GM20000 (cell line): ENCODE measurements at places on chromosomes 2 and 18.
A peak's percentile ranks its signal among the peaks of the same experiment; 100 is the strongest.

- DNase-seq = no peak
Observed at GRCh38 chr2:120763508-120763907, 27.8 kb downstream of the GLI2 start.

DNA sequence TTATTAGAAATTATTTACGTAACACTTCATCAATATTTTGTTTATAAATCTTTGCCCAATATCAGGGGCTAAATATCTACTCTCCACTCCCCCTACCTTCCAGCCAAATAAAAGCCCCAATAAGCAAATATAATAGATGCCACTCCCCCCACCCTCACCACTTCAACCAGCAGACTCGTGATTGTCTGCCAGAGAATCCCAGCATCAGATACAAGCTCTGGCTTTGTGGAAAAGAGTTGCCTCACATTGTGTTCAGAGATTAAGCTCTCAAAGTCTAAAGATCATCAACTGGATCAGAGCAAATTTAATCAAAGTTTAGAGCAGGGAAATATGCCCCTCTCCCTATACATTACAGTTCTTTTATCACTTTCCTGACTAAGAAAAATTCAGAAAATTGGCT, 39.5 kb downstream of the AOX1 start:
- DNase-seq = no peak

DNA sequence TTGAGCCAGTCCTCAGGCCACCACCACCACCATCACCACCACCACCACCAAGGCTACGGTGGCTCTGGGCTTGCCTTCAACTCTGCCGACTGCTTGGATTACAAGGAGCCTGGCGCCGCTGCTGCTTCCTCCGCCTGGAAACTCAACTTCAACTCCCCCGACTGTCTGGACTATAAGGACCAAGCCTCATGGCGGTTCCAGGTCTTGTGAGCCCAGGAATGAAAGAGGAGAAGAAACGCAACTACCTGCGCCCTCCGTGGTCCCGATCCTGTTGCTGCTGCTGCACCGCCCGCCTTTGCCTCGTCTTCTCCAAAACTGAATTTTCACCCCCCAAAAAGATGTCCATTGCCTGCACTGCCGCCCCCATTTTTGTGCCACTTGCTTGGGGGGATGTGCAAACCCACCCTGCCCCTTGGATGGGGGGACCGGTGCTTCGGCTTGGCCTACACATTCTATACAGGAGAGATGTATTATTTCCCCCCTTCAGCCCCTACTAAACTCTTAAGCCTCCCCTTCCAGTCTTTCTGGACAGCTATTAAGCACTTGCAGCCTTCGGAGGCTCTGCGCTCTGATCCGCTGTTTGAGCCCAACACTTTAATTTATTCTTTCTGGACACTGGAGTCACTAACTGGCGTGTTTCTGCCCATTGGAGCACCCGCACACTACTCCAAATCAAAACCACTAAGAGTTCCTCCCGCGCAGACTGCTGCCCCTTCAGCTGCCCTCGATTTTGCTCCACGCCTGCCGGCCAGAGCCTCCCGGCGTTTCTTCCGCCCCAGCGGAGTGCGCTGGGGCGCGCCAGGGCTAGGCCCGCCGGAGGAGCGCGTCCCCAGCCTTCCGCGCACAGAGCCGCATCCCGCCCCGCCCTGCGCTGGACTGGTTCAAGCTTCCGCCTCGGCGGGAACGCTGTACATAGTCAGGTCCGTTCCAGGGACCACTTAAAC, 5.7 kb downstream of the OTX1 start:
- peak; percentile 75 for DNase-seq

DNA sequence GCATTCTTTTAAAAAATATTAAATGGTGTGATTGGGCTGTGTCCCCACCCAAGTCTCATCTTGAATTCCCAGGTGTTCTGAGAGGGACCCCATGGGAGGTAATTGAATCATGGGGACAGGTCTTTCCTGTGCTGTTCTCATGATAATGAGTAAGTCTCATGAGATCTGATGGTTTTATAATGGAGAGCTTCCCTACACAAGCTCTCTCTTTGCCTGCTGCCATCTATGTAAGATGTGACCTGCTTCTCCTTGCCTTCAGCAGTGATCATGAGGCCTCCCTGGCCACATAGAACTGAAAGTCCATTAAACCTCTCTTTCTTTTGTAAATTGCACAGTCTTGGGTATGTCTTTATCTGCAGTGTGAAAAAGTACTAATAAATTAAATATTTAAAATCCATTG, 10.3 kb downstream of the PPM1B start:
- DNase-seq = no peak

- no peak for DNase-seq
Observed at GRCh38 chr2:190846746-190847145, 33.9 kb upstream of the GLS start.

DNA sequence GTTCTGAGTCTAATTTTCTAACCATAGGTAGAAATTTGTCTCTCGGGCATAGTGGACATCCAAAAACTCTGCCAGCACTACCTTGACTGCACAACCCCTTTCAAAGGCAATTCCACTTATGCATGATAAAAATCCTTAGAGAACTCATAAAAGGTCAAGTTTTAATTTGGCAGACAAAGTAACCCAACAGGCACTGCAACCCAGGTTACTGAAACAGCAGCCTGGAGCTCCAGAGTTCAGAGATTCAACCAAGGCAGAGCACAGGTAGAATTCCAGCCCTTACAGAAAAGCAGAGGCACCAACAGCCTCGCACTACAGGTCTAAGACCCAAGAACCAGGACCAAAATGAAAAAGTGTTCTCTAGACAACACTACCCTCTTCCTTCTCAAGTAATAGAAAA, 1.8 kb downstream of the DTNB start:
- DNase-seq = no peak

- DNase-seq = no peak
Observed at GRCh38 chr18:78072375-78072774, 822.7 kb downstream of the GALR1 start.

DNA sequence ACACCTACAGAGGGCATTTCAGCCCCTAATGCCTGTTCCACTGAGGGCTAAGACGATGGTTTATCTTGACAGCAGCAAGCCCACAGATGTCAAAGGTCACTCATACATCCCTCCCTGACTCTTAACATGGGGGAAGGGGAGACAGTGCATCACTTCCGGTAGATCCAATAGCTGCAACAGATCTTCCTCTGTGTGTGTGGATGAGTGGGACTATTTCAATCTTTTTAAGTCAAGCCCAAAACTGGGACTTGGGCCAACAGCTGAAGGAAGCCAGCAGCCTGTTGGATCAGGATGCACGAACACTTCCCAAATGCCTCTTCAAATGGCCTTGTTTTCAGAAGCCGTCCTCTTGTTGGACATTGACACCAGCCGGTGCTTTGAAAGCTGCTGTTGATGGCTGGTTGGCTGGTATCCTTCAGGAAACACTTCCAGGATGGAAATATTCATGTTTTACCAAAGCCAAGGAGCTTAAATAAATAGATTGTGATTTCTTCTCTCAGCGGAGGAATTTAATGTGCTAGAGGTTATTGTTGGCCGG, 59.2 kb downstream of the IL1R2 start:
- DNase-seq = no peak

DNA sequence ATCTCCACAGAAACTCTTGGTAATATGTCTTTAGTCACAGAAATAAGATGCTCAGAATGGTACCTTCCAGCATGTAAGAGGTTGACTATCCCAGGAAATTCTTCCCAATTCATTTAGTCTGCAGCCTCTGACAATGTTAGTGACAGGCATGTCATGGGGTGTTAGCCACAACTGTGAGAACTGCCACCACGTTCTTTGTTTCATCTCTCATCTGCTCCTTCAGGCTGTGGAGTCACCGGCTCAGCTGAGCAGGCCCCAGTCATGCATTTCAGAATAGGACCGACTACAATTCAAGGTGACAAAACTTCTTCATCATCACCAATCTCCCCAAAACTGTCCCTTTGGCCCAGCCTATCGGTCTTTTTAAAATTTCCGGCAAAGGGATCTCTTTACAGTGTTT, 167.5 kb downstream of the AKAIN1 start:
- no peak for DNase-seq

GRCh38 chr2:239035361-239035814, 187.5 kb downstream of the TWIST2 start:
- DNase-seq = peak; percentile 93

DNA sequence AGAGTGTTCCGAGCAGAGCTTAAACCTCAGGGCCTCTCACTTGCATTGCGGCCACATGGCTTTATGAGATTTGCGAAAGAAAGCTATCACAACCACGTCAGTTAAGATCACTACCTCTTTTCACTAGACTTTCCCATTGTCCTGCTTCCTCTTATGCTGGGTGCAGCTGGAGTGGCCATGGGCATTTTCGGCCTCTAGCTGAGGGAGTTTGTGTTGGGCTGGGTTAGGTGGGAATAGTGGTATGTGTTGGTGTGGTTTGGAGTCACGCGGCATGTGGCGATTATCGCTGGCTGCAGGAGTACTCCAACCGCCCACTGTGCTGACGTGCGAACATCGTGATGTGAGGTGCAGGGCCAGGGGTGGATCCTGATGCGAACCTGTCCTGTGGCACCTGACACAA, 27.1 kb downstream of the RALB start:
- no peak for DNase-seq

- DNase-seq = no peak
Observed at GRCh38 chr2:102735416-102736109, 26.3 kb upstream of the TMEM182 start.

GRCh38 chr2:230830428-230830827, 34.3 kb upstream of the ITM2C start:
- DNase-seq = no peak

DNA sequence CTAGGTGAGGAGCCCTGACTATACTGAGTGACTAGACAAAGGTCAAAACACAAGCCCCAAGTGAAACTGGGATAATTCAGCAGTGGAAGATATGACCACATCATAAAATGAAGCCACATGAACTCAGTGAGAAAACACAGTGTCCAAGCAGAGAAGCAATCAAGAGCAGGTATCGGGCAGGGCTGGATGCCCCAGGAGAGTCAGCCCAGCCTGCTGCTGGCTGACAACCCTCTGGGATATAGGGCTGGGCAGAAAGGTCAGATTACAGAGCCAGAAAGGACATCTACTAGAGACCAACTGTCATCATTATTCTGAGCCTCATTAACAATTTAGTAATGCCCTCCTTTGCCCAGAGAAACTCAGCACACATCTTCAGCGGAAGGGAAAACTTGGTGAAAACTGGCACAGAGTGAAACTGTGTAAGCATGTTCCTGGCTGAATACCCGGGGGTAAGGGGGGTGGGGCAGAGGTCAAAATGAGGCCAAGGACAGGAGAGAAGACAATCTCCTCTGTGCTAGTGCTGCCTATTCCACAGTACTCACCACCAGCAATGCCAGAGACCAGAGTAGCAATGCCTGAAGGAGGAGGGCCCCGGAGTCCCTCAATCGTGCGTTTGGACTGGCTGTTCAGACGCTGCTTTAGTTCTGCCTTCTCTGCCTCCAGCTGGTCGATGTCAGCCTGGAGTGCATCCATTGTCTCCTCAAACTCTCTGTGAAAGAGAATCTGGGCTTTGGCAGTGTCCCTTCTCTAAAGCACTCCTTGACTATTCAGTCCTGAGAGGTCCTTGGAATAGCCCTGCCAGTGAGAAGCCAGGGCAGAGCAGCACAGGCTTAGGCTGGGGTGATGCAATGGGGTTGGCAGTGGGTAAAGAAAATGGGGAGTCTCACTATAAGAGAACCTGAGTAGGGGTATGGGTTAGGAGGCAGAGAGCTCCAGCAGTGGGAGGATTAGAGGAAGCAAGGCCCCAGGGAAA, 15.3 kb downstream of the DCTN1 start:
- no peak for DNase-seq

DNA sequence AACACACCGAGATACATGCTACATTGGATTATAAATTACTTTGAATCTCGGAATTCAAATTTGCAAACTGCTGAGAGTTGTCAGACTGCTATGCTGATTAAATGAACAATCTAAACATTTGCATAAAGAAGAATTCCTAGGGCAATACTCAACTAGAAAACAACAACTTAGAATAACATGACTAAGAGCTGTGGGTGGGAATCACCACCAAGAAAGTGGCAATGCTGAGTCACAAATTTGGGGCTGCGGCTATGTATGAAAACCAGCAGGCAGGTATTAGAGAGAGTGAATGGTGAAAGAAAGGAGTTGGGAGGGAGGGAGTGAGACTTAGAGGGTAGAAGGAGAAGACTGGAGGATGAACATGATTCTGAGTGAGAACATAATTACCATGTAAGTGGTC, 559.5 kb downstream of the PIK3C3 start:
- DNase-seq = no peak
